ENCODE measurements at places on chromosomes 2 and 18.
A peak's percentile ranks its signal among the peaks of the same experiment; 100 is the strongest.

DNA sequence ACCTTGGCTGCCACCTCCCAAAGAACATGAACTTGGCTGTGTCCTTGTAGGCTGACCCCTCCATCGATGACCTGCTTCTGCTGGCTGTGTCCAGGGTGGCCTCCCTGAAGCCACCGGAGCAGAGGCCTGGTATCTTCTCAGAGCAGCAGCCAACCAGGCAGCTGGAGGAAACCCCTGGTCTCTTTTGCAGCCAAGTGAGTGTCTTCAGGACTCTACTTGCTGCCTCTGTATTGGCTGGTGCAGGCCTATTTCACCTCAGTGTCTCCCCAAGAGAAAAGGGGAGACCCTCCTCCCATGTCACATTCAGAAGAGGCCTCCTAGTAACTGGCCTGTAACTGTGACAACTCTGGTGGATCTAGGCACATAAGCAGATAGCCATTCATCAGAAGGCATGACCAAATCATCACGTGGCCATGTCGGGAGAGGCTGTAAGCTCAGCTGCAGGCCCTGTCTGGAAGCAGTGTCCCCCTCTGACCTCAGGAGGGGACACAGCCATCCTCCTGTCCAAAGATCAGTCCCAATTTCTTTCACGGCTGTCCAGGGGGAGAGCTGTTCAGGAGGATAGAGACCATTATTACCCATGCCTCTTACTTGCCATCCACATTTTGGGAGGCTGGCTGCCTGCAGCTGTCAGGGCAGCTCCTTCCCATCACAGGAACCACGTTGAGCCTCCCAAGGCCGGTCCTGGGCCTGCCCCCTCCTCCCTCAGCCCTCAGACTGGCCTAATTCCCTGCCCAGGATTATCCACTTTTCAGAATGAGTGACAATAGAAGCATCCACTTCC, 20.9 kb upstream of the ROCK2 start:
- no peak for DNase-seq

DNA sequence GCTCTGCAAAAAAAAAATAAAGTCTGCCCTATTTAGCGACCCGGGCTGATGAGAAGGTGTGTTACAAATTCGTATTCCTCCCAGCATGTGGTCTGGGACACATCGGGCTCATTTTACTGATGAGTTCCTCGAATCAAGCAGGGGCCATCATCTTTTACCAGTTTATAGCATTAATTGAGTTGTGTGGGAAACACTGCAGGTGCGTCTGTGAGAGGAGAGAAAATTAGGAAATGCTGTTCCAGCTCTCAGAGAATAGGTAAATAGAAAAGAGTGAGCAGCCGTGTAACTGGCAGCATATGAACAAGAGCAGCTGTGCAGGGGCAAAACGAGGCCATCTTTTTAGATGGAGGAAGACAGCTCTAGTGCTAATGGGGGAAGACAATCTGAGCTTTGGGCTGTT, 216.7 kb downstream of the SETBP1 start:
- DNase-seq: no peak

DNA sequence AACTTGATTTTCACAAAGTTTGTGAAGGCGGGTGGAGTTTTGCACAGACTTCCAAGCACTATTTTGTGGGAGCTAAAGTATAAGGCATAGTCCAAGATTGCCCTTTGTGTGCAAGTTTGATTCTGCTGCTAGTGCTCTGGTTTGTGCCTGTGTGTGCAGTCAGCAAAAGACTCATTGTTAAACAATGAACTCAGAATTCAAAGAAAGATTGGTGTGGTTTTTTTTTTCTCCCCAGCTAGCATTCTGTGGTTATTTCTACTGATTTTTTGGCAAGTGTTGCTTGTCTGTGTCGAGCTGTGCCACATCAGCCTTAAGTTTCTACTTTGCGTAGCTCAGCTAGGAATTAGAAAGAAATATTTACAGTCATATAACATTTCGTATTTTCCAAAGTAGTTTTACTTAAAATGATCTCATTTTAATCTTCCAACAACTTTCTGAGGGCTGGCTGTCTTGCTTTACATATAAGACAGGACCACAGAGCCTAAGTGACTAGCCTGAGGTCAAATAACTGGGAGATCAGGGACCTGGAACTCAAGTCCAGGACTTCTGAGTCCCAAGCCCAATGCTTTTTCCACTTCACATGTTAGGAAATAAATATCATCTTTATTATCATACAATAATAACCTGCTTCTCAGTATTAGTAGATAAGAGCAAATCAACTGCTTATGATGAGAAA, 69.8 kb downstream of the BABAM2 start:
- peak; percentile 25 for DNase-seq

DNA sequence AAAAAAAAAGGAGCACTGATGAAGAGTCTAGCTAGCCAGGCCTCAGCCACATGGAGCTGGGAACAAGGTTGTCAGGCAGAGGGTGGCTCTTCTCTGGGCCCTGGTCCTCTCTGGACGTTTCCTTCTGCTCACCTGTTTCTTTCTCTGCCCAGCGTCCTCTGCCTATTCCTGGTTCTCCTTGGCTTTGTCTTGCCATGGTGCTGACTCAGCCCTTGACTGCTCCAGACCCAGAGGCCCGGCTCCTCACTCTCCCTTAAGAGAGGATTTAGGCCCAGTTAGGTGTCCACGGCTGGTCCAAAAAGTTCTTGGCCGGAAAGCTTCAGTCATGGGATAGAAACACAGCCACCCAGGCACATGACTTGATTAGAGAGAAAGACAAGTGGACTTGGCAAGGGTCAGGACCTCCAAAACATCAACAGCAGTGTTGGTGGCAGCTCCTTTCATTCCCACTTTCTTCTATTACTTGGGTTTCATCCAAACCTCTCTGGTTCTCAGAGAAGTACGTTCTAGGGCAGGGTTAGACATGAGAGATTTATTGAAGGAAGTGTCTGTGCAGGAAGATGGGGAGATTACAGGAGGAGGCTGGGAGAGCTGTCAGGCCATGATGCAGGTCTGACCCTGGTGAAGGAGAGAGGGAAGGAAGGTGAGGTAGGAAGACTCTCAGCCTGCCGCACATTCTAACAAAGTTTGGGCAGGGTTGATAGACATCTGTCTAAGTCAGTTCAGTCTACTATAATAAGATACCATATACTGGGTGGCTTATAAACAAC, 14.5 kb upstream of the ATG16L1 start:
- no peak for DNase-seq

GRCh38 chr18:62894681-62895390, 179.5 kb downstream of the PHLPP1 start:
- no peak for DNase-seq

- DNase-seq: no peak
Measured at GRCh38 chr2:42765686-42766085, 1.8 kb upstream of the OXER1 start.

DNA sequence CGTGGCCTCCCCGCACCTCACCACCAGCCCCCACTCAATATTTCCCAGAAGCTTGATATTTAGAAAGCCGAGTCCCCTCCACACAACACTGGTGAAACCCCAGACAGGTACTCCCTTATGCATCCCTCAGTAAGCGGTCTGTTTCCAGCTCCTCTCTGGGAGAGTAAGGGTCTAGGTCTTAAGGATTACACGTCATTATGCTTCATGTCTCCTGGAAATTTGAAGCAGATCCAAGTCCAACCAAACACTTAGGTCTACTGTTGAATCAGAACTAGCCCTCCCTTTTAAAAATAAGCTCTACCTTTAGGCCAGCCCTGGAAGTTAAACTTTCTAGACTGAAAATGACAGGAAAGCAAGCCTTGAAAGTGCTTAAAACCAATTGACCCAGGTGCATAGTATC, 1.5 kb upstream of the OST4 start:
- no peak for DNase-seq

DNA sequence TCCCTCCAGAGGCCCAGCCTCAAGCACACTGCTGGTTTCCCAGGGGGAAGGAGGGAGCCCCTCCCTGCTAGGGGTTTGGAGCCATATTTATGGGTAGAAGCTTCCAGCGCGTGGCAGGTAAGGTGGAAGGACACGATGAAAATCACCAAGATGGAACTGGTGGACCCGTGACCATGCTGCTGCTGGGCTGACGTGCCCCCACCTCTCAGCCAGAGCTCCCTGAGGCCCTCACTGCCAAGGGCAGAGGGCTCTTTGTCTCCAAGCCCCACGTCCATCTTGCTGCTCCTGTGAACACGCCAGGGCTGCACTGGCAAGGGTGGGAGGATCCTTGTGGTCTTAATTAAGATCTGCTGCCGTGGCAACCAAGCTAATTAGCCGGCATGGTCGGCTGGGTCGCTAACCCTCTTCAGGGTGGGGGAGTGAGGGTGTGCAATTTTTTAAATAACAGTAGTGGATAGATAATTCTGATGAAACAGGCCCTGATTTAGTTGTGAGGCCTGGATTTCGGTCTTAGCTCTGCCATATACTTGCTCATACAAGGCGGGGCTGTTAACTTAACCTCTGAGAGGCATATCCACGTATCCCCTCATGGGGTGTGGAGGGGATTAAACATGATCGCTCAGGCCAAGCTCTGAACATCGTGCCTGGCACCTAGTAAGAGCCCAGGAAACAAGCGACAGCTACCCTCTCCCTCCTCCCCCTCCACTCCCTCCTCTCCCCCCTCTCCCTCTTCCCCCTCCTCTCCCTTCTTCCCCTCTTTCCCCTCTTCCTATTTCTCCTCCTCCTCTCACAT, 232.8 kb downstream of the CELF4 start:
- DNase-seq: no peak

DNA sequence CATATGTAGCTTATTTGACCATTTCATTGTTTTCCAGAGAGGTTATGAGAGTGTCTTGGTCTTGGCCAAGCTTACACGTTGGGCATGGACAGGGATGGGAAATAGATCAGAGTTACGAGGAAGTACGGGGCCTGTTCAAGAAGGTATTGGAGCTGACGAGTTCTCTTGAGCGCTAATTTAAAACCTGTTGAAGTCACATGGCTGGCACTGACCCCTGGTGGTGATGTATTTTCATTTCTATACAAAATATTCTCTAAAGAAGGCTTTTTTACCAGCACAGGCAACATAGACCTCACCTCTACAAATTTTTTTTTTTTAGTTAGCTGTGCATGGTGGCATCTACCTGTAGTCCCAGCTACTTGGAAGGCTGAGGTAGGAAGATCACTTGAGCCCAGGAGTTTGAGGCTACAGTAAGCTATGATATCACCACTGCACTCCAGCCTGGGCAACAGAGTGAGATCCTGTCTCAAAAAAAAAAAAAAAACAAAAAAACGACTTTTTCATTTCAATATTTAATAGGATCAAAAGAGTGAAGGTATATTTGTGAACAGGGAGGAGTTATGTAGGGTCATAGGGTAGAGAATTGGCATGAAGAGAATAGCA, 19.6 kb downstream of the UGP2 start:
- DNase-seq: peak; percentile 66

DNA sequence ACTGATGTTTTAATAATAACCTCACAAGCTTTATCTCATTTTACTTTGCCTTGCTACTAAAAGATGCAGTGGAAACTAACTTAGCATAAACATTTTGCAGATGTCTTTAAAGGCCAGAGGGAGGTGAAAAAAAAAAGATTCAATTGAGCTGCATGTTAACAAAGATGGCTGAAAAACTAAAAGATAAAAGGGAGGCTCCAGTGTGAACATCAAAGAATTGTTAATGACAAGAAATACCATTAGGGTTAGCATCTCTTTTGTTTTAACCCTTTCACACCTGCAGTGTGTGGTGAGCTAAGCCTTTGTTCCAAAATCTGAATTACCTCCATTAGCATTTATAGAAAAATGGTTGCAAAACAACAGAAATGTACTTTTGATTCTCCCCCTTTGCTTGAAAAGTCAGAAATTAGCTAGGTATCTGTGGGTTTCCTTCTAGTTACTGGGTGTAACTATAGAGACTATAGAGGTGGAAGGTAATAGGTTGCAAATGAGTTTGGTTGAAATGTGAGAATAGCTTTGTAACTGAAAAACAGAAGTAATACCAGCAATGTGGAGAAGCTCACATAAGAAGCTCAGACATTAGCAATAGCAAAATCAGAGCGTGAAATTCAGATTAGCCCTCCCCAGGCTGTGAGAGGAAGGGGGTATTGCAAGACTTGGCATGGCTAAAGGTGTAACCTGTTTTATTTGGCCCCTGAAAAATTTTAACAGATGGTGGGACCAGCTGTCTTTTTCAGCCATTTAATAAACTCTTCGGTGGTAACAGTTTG, 34.8 kb upstream of the SP5 start:
- DNase-seq: no peak

DNA sequence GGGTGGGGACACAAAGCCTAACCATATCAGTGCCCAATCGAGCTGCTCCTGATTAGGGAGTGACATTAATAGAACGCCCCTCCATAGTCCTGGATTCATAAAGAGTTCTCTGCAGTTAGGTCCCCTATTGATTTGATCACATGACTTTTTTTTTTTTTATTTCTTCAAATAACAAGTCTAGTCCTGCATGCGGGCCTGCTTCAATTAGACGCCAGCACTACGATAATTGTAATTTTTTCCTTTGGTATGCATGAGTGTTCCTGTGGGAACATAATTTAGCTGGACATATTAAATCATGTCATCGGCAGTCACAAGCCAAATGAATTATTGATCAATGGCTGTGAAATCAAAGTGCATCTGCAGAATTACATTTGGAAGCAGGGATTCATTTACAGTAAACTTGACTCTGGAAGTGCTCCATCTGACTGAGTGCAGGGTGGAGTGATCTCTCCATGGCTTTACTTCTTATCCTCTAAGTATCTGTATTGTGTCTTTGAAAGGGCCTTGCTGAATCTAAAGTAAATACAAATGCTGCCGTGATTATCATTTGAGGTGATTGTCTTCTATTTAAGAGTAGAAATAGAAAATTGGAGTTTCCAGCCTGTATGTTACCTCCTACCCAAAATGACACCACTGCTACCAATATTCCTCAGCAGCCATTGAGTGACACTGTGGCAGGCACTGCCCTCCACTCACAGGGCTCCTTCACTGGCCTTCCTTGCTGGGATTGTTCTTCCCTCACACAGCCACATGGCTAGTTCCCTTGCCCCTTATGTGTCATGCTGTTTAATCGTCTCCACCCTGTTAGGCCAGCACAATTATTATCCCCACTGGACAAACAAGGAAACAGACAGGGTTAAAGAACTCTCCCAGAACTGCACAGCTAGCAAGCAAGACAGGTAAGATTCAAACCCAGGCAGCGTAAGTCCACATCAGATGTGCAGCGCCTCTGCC, 337.4 kb upstream of the ID2 start:
- no peak for DNase-seq

- no peak for DNase-seq
Measured at GRCh38 chr18:22197668-22198067, 28.3 kb downstream of the GATA6 start.

GRCh38 chr2:210442457-210442856, 34.1 kb downstream of the LANCL1 start:
- no peak for DNase-seq

Data from CD4-positive, alpha-beta T cell treated with Interferon alpha-2 for 1 hour (primary cell).